ENCODE measurements at places on chromosomes 1 and 21.

GRCh38 chr1:211675230-211676105, at the start of gene NEK2:
Gene NEK2, minus strand, starts transcription at chr1:211675621. Its CDS starts 142 bp downstream, at chr1:211675479.
- DNase-seq, result peak; percentile 79

DNA sequence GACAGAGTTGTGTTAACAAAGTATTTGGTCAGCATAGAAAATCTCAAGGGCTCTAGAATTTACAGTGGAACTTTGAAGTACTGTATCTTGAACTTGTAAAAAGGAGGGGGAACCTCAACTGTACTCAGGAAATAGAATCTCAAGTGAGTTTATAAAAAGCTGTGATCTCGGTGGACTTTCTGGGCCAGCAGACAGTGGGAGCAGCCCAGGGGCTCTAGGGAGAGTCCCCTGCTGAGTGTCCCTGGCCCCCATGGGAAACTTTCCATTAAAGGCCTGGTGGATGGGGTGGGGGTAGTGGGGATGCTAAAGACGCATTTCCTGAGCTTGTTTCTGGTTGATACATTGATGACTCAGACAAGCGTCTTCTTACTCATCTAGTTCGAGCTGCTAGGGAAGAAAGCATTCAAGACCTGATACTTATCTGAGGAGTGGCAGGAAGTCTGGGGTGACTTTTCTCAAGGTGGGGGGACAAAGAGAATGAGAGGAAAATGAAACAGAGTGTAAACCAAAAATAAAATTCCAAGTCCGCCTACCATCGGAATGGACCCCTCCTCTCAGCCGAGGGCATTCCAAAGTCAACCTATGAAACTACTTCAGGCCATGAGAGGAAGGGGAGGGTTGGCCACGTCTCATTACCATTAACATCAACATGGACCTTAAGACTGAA, 65.5 kb downstream of the NID1 start:
- peak; percentile 59 for DNase-seq

GRCh38 chr1:8462371-8462892, 144.5 kb downstream of the SLC45A1 start:
- DNase-seq, result no peak

- no peak for DNase-seq
Measured at GRCh38 chr1:61892977-61893376, 150.7 kb downstream of the PATJ start.

- no peak for DNase-seq
Measured at GRCh38 chr1:75328691-75329090, 194.5 kb downstream of the LHX8 start.

DNA sequence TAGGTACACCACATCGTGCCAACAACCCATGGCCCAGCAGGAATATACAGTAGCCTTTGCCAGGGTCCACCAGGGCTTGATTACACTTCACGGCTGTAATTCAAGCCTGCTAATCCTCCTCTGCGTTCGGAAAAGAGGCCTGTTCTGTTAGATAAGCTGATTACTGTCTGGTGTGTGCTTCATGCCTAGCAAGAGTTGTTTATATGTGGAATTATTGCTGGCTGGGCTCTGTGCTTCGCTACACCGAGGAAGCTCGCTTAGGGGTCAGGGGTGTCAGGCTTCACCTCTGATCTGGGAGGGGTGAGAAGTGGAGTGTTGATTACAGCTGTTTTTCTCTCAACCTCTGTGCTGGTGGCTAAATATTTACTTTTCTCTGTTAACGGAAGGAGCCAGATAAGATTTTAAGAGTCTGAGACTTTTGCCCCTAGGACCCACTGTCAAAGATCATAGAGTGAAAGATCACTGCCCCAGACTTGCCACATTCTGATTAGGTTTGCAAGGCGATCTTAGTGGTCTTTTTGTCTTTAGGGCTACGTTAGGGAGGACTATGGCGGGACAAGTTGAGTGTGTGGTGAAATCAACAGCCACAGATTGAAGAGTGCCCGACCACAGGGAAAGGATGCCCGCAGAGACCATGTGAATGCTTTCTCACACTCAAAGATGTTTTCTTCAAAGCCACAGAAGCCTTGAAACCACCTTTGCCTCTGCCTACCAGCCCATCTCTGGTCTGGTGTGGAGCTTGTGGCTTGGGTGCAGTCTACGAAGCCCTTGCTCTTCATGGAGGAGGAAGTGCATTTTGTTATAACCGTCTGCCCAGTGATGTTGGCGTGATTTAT, 216.1 kb downstream of the PBX1 start:
- DNase-seq, result no peak
